ENCODE measurements at places on chromosomes 13 and 19. TPM values are rescaled to one million over a fixed set of nuclear protein-coding genes. Genes with fewer than 3 reads are reported as not detected.

The PTH2 gene
- total RNA-seq = not detected

The COMMD6 gene
- 108 TPM for total RNA-seq

The IQCN gene
- total RNA-seq = 2.3 TPM

The C19orf38 gene
- total RNA-seq = 3.6 TPM

The IFNL1 gene
- total RNA-seq = not detected

The ONECUT3 gene
- total RNA-seq = not detected

The PIK3R2 gene
- total RNA-seq = 20.7 TPM

The ZNF568 gene
- total RNA-seq = 6.1 TPM

The LYPD5 gene
- 0.42 TPM for total RNA-seq

The PTGIR gene
- total RNA-seq = 194 TPM

The PSG6 gene
- not detected for total RNA-seq

The CGB2 gene
- not detected for total RNA-seq

The DOCK6 gene
- 1.2 TPM for total RNA-seq

The DACH1 gene
- total RNA-seq = not detected

The CD70 gene
- total RNA-seq = 47.4 TPM

The VSTM1 gene
- total RNA-seq = not detected

The ZSCAN1 gene
- total RNA-seq = not detected

The F2RL3 gene
- total RNA-seq = not detected

The MYBPC2 gene
- total RNA-seq = 0.12 TPM

The SLC15A1 gene
- total RNA-seq = not detected

The PRR22 gene
- 7.5 TPM for total RNA-seq

The ADGRE2 gene
- total RNA-seq = 2.8 TPM

The FUT1 gene
- total RNA-seq = 0.26 TPM

The FPR3 gene
- not detected for total RNA-seq

The PABPC3 gene
- 0.43 TPM for total RNA-seq

The KCNRG gene
- not detected for total RNA-seq

The KLF2 gene
- total RNA-seq = 2.2 TPM

Data from activated CD4-positive, alpha-beta T cell treated with anti-CD3 and anti-CD28 coated beads, Interleukin-2, amount 10 ng/mL, durations not matched to agents 24 days and 14 days (primary cell).